Mammary epithelial cell (primary cell): ENCODE measurements at places on chromosomes 4 and X. TPM values are rescaled to one million over a fixed set of nuclear protein-coding genes. Genes with fewer than 3 reads are reported as not detected.

GRCh38 chrX:100750883-100751282 lies 19.0 kb upstream of the SYTL4 start:
- DNase-seq = no peak

- peak; percentile 91 for DNase-seq
These were observed 8.2 kb downstream of the RASSF6 start for GRCh38 chr4:73612032-73612431.

- no peak for DNase-seq
These were observed 1076.9 kb downstream of the ARAP2 start for GRCh38 chr4:35167385-35167784.

DNA sequence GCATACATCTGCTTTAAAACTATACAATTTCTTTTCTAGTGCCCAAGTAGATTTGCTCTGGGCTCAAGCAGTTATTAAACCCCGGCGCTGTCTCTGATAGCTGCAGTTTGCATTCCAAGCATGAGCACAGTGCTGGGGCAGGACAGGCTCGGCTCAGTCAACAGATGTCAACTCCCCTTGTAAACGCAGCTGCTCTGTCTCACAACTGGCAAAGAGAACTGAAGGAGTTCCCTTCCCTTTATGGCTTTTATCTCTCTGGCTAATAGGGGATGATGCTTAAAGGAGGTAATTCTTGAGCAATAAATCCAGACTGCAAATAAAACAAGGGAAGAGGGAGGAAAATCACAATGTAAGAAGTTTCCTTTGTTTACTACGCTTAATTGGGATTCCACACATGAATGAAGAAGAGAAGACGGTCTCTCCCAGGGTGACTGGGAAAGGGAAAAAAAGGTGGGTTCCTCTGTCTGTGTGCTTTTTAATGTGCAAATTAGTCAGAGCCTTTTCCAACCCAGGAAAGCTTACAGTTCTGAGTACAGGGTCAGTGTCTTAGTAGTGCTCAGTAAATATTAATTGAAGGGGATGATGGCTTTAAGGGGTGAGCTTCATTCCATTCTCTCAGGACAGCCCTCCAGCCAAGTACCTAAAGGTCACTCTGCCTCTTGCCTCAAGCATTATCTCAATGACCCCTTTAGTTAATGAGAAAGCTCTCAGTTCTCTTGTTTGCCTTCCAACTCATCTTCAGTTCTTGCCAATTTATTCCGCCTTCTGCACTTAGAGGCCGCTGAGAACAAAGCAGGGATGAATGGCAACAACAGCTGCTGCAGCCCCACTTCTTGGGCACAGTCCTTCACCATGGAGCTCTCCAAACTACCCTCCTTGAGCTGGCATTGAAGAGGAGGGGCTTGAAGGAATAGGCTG lies 155.7 kb upstream of the JADE1 start:
- DNase-seq = no peak

DNA sequence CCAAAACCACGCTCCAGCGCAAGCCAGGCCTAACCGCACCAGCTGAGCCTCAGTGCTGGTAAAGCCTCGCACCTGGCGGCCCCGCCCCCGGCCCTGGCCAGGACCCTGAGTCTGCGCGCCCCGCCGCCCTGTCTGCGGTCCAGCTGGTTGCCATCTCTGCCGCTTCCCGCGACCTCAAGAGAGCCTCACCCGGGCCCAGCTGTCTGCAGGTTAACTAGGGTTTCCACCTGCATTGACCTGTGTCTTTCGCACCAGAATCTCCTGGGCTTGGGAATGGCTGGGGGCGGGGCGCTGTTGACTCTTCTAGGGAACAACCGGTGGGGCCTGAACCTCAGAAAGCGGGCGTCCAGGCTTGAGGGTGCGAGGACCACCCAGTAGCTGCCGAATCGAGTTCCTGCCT lies 207.7 kb upstream of the PRPS2 start:
- no peak for DNase-seq

- no peak for DNase-seq
These were observed 393.7 kb downstream of the GASK1B start for GRCh38 chr4:157779081-157779480.

- DNase-seq = no peak
These were observed 242.9 kb upstream of the ANKRD50 start for GRCh38 chr4:124955476-124955875.

GRCh38 chrX:32116047-32116446 lies 1044.2 kb upstream of the FTHL17 start:
- DNase-seq = no peak

DNA sequence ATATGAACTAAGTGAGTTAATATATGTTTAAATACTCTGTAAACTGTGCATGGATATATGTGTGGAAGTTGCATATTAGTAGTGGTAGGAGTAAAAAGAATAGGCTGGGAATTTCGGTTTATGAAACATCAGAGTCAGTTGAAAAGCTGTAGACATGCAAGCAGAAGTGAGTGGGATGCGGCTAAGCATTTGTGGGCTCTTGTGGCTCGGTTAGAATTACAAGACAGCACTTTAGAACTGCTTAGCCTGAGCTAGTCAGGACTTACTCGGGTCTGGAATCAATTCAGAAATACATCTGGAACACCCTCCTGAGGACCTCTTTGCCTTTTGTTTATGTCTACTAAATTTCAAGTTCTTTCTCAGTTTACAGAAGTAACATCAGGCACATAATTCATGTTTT lies 93.6 kb downstream of the AFF2 start:
- no peak for DNase-seq

DNA sequence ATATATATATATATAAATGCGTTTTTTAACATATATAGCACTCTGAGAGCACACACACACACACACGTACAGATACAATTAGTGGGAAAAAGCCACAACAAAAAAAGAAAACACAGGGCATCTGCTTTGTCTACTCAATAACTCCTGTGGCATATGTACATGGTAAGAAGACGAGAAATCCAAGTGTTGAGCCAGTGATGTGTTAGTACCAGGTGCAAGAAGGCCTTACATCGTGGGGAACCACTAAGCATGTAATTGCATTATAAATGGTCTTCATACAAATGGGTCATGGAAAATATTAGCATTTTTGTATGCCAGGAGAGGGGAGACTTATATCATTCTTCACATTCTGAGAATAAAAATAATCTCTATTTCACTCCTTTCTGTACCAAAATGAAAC lies 62.7 kb upstream of the FAM47B start:
- DNase-seq = no peak

DNA sequence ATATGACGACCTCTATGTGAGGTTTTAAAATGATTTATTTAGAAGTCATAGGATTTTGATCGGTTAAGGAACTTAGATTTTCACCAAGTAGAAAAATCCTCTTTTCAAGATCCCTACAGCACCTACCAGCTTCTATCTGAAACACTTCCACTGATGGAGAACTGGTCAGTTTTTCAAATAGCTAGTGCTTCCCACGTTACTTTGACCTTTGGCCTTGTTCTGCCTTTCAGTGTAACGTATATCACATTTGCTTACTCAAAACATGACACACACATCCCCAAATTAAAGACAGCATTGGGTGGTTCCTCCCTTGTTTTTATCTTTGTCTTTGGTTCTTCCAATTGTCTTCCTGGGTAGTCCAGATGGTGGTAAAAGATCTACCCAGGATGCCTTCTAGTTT lies 6.6 kb downstream of the LNX1 start:
- DNase-seq = no peak

GRCh38 chrX:44514272-44514671 lies 28.4 kb downstream of the FUNDC1 start:
- no peak for DNase-seq

DNA sequence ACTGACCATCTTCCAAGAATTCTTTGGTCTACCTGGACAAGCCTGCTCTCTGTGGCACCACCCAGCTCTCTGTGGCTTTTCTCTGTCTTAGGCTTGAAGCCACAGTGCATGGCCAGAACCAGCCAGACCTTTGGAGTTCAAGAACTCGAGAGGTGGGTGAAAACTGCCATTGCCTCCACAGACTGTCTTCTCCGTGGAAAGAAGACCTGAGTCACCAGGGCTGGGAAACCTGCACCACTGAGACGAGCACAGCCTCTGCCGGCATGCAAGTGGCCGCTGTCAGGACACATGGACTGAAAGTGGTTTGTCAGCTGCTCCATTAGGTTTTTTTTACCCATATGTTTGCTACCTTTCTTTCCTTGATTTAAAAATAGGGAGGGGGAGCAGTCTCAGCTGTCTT lies 74.5 kb downstream of the MGST2 start:
- no peak for DNase-seq

DNA sequence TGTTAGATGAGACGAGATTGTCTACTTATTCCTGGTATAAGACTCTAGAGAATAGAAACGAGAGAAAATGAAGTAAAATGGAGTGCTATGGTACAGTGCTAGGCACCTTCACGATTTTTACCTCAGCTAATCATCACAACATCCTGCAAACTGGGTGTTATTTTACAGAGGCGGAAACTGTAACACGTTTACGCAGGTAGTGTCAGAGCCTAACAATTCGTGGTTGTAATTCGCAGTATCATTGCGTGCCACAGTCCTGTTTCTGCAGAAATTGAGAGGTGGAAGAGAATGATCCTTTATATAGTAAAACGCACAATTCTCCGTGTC lies 383 bp upstream of the TBC1D19 start:
- no peak for DNase-seq

GRCh38 chrX:39755143-39756032 lies 342.4 kb downstream of the BCOR start:
- peak; percentile 89 for DNase-seq

DNA sequence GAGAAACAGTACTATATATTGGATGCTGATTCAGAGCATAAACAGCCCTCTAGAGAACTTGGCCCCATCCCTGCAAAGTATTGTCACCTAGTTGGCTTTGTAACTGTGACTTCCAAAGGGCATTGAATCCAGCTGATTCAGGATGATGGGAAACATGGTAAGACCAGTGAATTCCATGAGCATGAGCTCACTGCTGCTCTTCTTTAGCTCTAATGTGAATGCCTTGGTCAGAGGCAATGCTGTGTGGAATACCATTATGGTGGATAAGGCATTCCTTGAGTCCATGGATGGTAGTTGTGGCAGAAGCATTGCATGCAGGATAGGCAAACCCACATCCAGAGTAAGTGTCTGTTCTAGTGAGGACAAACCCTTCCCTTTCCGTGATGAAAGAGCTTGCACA lies 365.6 kb upstream of the EDA2R start:
- no peak for DNase-seq

TMPRSS11B gene
- polyA plus RNA-seq = not detected

RAB41 gene
- polyA plus RNA-seq = not detected

PAGE5 gene
- polyA plus RNA-seq = not detected

FAM199X gene
- 6.0 TPM for polyA plus RNA-seq

GNRHR gene
- polyA plus RNA-seq = 0.05 TPM

PRSS12 gene
- 19.4 TPM for polyA plus RNA-seq

FGF13 gene
- not detected for polyA plus RNA-seq

MEPE gene
- polyA plus RNA-seq = not detected

CABS1 gene
- polyA plus RNA-seq = not detected

LIN54 gene
- 10.1 TPM for polyA plus RNA-seq
